ENCODE measurements at places on chromosomes 11 and 22.
A peak's percentile ranks its signal among the peaks of the same experiment; 100 is the strongest.

GRCh38 chr11:26229981-26230380, 101.9 kb upstream of the ANO3 start:
- no peak for DNase-seq

DNA sequence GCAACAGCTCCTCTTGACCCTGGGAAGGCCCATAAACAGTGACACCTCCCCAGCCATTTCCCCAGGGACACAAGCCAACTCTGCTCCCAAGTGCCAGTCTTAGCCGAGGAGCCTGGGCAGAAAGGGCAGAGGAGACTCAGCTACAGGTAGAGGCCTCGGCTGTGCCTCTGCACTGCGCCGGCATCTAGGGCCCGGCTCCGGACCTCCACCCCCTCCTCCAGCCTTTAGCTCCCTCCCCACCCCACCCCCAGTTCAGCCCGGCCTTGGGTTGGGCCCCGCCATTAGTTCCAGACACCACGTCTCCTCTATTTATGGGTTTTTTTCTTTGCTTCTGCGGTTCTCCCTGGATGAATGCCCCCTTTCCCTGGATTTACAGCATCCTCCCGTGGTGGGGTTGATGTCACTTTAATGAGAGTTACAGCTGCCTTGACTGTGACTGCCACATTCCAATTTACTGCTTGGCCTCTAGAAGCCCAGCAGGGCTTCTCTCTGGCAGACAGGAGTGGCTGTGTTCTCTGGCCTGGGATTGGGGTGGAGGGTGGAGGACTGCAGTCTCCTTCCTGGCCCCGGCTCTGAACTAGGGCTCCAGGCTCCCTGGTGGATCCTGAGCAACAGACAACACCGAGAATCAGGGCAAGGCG, 13.5 kb upstream of the OAF start:
- DNase-seq = no peak

GRCh38 chr11:114302663-114303062, 6.5 kb downstream of the NNMT start:
- no peak for DNase-seq

GRCh38 chr11:35689081-35689996, 26.8 kb downstream of the TRIM44 start:
- no peak for DNase-seq

DNA sequence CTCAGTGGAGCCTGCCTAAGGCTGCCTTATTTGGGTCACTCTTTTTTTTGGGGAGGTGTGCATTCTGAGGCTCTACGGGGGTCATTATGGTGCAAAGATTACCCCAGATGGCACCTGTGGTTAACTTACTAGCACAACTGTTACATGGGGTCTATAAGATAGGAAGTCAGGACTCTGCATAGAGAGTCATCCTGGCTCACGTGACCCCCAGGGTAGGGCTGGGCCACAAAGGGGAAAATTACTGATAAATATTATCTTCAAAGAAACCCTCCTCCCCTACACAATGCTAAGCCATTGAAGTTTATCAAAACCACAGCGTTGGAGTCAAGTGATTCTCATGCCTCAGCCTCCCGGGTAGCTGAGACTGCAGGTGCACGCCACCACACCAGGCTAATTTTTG, 397.1 kb downstream of the MN1 start:
- DNase-seq = no peak

- DNase-seq = no peak
These were observed 324.1 kb downstream of the C11orf87 start for GRCh38 chr11:109745996-109746625.

DNA sequence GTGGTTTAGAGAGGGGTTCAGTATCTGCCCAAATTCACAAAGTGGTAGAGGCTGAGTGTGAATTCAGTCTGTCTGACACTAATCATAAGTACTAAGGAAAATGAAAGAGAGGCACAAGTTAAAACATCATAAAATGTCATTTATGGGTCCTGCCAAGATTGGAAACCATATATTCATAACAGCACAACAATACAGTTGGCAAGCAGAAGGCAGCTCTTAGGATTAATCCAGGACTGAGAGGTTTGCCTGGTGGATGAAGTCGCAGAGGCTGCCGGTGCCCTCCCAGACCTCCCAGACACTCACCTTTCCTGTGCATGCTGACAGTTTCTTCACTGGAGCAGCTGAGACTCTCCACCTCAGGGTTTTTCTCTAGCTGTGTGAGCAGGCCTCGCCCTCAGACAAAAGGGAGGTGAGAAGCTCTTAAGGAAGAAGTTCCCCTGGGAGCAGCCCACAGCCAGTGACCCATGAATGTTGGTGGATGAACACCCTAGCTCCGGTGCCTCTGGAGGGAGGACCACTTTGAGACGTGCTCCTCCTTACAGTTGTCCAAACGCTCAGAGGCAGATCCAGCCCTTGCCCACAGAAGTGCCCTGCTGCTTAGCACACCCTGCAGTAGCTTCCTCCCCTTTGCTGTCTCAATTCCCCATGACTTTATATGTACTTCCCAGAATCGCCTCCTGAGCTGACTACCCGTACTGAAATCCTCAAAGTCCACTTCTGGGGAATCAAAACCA, 43.7 kb downstream of the MAML2 start:
- no peak for DNase-seq

GRCh38 chr11:30605036-30605605, 19.0 kb upstream of the MPPED2 start:
- DNase-seq = no peak

DNA sequence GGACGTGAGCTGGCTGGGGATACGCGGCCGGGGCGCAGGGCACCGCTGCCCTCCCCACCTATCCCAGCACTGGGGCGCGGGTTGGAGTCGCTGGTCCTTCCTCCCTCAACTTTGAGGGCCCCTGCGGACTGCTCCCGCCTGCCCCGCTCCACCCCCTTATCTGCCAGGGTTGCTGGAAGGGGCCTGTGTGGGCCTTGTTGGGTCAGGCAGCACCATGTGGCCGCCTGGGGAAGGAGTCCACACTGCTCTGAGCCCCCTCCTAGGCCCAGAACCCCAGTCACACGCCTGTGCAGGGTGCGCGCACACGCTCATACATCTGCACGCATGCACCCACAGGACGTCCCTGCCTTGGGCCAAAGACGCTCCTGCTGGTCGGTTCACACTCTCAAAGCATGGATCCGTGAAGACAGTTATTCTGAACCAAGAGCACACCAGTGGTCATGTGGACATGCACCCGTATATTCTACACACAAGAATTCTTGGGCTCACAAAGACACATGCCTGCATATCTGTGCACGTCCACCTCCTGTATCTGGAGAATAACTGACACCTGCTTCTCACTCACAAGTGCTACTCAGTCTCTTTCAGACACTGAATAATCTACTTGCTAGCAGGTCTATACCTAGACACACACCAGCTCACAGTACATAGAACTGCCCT, 710 bp downstream of the TUB start:
- DNase-seq = no peak

GRCh38 chr22:40198733-40199132, 21.0 kb downstream of the TNRC6B start:
- DNase-seq = no peak

DNA sequence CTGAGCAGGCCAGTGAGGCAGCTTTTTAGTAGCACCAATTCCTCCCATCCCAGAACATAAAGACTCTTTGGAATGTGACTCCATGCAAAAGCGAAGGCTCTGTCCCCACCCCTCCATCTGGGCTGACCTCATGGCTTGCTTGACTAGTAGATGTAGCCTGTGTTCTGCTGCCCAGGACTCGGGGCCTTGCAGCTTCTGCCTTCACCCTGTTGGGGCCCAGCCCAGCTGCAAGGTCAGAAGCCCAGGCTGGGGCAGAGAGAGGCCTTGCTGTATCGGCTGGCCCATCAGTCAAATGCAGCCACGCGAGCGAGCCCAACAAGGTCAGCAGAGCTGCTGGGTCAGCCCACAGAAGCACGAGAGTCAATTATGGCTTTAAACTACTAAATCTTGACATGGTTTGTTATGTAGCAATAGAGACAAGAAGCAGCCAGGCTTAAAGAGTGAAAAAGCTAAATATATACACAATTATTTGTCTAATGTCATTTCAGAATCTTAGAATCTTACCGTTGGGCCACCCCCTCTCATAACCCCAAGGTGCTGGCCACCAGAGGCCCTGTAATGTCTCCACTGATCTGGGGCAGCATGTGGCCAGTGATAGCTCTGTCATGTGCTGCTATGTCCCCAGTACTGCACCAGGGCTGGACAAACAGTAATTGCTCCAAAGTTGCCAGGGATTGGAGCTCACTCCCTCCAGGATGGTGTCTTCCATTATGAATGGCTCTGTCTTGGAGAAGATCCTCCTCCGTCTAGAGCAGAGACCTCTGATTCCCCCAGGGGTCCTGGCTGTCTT, 10.4 kb upstream of the WNT11 start:
- no peak for DNase-seq

- no peak for DNase-seq
These were observed 46.9 kb upstream of the SYT9 start for GRCh38 chr11:7204778-7205177.

DNA sequence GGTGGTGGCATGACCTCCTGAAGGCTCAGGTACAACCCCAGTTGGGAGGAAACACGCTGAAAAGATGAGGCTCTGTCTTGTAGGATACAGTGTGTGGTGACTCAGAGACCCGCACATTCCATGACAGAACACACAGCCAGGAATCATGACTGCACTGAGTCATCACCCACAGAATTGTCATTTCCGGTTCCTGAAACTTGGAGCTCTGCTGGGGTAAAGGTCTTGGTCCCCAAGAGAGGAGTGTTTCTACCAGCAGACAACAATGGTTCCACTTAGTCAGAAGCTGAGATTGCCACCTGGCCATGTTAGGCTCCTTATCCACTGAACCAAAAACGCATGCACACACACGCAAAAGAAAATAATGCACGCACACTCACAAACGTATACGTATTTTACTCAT, 31.5 kb upstream of the CYB5R3 start:
- DNase-seq = no peak

DNA sequence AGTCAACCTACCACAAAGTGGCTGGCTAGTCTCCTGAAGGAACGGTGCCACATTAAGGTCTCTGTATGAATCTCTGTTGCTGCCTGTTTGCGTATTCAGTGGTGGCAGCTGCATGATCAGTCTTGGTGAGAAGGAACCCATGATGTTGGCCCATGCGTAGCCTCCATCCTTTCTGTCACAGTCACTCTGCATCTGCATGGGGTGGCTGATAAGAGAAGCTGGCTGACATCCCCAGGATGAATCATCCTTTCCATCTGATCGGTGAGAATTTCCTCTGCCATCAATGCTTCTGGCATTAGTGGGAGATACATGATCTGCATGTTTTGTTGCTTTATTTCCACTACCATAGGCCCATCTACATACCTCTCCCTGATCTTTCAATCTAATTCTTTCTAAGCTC, 199.0 kb upstream of the NECTIN1 start:
- DNase-seq = no peak

DNA sequence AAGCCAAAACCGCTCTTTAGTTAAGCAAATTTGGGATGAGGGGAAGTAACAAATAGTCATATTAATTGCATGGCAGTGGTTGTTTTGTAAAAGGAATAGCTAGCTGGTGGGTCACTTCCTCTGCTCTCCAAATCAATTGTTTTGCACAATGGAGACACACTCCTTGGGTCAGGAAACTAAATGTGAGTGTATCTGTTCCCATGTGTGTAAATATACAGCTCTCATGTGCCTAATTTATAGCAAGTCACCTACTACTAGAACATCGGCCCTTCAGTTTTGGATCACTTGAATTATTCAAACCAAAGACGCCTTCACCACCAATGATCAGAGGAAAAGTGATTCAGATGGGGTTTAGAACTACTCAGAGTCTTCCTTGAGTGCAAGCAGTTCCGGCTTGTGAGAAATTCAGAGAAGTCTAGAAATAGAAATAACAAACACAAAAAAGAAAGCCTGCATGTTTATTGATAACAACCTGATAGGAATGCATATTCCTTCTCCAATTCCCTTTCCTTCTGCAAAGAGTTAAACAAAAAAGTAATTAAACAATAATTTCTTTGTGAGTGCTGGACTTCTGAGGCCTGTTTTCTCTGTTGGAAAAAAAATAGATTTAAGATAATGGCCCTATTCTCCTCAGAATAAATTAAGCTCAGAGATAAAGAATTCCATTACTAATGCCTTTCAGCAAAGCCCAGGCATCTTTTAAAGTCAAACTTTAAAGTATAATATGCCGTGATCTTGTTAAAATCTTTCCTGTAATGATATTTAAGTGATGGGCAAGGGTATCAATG, 100.4 kb downstream of the KIRREL3 start:
- DNase-seq = no peak

DNA sequence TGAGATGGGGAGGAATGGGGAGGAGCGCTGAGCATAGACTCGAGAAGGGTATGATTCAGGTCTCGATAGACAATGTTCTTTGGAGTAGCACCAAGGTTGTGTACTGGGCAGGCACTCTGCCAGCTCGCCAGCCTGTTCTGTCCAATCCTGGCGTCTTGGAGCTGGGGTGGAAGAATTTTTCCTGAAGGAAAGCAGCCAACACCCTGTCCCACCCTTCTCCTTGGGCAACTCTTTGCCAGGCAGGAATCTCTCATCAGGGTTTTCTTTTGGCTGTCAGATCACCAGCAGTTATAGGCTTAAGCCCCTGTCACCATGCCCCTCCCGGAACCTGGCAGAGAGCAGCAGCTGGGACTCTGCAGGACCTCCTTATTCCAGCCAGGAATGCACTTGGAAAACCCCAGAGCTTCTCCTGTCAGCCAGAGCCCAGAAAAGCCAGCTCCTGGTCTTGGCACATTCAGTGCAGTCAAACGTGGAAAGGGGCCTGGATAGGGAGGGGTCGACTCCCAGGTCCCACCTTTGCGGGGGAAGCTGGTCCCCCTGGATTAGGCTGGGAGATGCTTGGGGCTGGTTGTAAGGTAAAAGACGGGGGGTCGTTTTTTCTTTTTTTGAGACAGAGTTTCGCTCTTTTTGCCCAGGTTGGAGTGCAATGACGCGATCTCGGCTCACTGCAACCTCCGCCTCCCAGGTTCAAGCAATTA, 14.4 kb upstream of the SPTBN2 start:
- DNase-seq = peak; percentile 66

DNA sequence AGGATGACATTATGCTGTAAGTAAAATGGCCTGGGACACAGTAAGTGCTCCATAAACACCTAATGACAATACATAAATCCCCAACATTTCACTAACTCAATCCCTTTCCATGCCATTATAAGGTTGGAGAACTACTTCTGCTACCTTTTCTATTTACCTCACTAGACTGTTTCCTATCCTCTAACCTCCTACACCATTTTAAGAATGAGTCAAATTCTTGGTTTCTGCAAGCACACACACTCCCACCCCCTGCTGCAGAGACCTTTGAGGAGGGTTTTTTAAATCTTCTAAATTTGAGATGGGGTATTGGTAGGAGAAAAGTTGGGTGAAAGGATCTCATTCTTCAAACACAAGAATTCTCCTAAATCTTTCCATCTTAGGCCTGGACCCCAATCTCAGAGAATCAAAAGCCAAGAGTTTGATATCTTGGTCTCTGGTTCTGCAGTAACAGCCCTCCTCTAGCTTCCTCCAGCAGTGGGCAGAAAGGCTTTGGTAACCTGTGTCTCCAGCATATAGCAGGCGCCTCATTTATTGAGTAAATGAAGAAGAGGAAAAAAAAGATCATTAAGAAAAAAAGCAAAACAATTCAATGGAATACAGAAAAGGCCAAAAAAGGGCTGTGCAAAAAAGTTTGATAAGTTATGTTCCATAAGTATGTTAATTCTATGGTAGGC, 42.3 kb downstream of the SYTL2 start:
- DNase-seq = no peak
